ENCODE measurements at places on chromosomes 2 and 18. TPM values are rescaled to one million over a fixed set of nuclear protein-coding genes. Genes with fewer than 3 reads are reported as not detected.

Gene TUBB8B
- 1.7 TPM for total RNA-seq

- no peaks in the 10 kb centered on the region for H3K4me1 ChIP-seq
- no peak overlapping the region for H3K4me3 ChIP-seq
- DNase-seq, result no peak
These were observed 300.7 kb downstream of the NOL4 start for GRCh38 chr18:33923980-33924379.

DNA sequence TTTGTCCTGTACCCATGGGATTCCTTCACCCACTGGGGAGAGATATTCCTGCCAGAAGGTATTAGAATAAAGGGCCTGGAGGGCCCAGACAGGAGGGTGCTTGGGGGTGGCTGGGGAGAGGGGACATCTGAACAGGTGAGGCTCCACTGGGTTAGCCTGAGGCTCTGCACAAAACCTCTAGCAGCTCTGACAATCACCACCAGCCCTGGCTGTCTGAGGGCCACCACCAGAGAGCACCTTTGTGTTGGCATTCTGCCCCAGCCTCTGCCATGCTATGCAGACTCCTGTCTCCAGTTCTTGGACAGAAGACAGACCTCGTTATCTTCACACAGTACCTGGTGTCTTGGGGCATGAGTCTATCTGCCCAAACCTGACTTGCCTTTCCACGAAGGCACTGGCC lies 25.3 kb downstream of the SLC16A14 start:
- no peaks in the 10 kb centered on the region for H3K4me1 ChIP-seq
- peaks cover 6% of the 10 kb centered on the region for H3K36me3 ChIP-seq
- H3K27ac ChIP-seq, result no peak overlapping the region

DNA sequence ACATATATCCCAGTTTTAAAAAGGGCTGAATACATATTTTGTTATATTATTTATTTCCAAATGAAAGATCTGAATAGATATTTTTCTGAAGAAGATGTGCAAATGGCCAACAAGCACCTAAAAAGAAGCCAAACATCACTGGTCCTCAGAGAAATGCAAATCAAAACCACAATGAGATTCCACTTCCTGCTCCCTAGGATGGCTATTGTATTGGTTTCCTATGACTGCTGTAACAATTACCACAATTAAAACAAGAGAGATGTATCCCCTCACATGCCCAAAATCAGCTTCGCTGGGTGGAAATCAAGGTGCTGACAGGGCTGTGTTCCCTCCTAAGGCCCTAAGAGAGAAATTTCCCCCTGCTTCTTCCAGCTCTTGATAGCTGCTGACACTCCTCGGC lies 23.2 kb downstream of the ABCB11 start:
- H3K4me1 ChIP-seq, result no peaks in the 10 kb centered on the region
- no peak for DNase-seq
- no peak overlapping the region for H3K27ac ChIP-seq
- no peak overlapping the region for H3K4me3 ChIP-seq

Gene L3MBTL4
- 9.6 TPM for total RNA-seq

Gene ALPG
- not detected for total RNA-seq

DNA sequence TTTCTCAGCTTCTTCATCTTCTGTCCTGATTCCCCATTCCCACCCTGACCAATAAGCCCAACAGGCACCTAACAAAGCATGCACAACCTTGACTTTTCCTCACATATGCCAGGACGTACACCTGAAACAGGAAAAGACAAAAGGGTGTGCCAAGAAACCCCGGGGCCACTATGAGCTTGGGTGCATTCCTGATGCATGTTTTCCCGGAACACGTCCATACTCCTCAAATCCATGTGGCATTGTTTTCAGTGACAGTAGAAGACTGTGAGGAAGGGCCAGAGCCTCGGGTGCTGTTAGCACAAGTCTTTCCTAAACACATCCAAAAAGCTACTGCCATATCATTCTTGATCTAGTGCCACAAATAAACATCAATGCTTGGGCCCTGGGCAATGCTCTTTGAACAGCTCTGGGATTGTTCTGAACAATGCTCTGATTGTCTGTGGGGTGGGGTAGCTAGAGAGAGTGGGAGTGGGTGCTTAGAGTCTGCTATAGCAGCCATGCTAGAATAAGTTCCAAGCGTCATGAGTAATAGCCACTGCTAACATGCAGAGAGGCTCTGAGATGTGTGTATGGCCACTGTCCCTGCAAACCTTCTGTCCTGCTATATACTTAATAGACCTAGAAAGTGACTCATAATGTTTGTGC lies 181.7 kb upstream of the CRIM1 start:
- H3K27me3 ChIP-seq, result no peaks in the 10 kb centered on the region
- H3K27ac ChIP-seq, result no peak overlapping the region
- no peak for DNase-seq
- no peaks in the 10 kb centered on the region for H3K36me3 ChIP-seq
- no peaks in the 10 kb centered on the region for H3K4me1 ChIP-seq
- H3K4me3 ChIP-seq, result no peak overlapping the region

Gene HAUS1
- total RNA-seq, result 20.9 TPM

DNA sequence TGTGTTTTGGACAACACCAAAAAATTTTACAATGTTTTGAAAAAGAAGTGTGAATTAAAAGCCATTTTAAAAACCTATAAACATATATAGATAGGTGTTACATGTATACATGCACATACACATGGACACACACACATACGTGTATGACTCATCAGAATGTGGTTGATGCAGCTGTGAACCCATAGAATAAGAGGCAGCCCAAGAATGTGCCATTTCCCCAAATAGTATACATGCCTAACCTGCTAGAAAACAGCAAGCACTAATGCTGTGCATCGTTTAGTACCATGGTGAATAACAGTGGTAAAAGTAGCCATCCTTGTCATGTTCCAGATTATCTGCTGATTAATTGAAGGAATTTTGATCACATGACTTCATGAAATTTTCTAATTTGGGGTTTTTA lies 149.0 kb downstream of the DSEL start:
- no peaks in the 10 kb centered on the region for H3K27me3 ChIP-seq
- H3K36me3 ChIP-seq, result no peaks in the 10 kb centered on the region
- no peak overlapping the region for H3K4me3 ChIP-seq
- H3K4me1 ChIP-seq, result no peaks in the 10 kb centered on the region

- H3K4me1 ChIP-seq, result no peaks in the 10 kb centered on the region
- H3K4me3 ChIP-seq, result no peak overlapping the region
- no peaks in the 10 kb centered on the region for H3K36me3 ChIP-seq
- H3K27me3 ChIP-seq, result no peaks in the 10 kb centered on the region
- DNase-seq, result no peak
These were observed 26.3 kb downstream of the B4GALT6 start for GRCh38 chr18:31657823-31658669.

Gene TSPYL6
- not detected for total RNA-seq

Gene SLC38A11
- 2.2 TPM for total RNA-seq

Measured in vagina (tissue), 2 donors.